ENCODE measurements at places on chromosomes 4 and X.

GRCh38 chr4:58957711-58958110 lies 1847.5 kb upstream of the IGFBP7 start:
- no peak for DNase-seq

DNA sequence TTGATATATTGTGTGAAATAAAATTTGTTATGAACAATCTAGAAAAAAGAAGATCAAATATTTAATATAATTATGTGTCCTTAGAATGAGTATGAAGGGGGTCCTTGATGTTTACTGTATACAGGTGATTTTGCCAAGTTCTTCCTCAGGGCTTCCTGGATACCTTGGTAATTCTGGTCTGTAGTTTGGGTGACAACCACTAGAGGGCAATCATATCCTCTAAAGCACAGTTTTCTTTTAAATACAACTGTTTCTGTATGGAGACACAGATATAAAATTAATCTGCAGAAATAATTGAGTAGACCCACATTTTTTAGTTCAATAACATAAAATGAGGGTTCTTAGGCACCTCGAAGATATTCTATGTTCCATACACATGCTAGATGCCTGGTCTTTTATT lies 157.7 kb downstream of the SPANXN1 start:
- DNase-seq = no peak

GRCh38 chr4:182879913-182880312 lies 37.3 kb downstream of the DCTD start:
- DNase-seq = no peak

DNA sequence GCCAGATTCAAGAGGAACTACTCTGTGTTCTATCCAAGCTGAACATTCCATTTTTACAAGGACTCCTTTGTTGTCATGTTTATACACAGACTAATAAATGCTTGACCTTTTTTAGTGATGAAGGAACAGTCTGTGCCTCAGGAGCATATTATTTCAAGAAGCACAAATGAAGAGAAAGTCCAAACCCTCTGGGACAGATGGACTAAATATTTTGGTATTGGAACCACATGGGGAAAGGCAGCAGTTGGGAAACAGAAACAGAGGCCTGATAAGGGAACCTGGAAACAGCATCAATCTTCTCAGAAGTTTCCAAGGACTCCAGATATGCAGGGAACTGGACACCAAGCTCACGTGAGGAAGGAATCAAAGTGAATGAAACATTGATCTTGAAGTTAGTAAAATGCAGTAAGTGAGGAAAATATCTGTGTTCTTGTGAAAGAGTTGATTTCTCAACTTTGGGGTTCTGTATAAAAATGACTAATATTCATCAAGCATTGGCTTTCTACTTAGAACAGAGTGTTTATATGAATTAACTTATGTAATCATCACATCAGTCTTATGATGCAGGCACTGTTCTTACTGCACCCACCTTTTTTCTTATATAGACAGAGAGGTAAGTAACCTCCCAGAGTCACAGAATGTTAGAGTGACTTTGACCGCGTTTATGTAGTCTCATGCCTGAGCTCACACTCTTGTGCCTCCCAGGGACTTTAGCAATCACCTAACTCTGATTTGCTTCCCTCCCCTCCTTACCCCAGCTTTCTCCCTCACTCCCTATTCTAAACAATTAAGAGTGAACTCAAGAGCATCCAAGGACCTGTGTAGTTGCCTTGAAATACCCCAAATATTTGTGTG lies 148.9 kb upstream of the JADE1 start:
- DNase-seq = no peak

GRCh38 chrX:11724122-11725017 lies 33.7 kb upstream of the MSL3 start:
- no peak for DNase-seq

GRCh38 chr4:186722796-186723291 lies 812 bp downstream of the FAT1 start:
- no peak for DNase-seq
